ENCODE measurements at places on chromosomes 11 and 22.
A peak's percentile ranks its signal among the peaks of the same experiment; 100 is the strongest.

DNA sequence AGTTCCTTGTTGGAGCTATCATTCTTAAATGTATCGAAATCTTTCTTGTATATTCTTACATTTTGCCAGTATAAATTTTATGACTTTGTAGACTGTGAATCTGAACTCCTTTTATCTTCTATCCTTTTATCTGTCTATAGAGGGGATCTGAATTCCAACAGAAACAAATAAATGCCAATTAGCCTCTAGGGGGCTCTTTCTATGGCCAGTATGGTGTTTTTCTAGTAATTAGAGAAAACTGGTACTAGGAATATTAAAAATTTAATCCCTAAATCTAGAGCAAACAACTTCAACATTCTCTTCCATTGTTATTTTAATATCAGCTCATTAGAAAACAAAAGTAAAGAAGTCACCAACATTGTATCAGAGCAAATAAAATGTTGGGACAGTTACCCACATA, 21.5 kb upstream of the CAT start:
- DNase-seq, result no peak

GRCh38 chr11:122176651-122177050, 60.6 kb upstream of the BLID start:
- no peak for DNase-seq

DNA sequence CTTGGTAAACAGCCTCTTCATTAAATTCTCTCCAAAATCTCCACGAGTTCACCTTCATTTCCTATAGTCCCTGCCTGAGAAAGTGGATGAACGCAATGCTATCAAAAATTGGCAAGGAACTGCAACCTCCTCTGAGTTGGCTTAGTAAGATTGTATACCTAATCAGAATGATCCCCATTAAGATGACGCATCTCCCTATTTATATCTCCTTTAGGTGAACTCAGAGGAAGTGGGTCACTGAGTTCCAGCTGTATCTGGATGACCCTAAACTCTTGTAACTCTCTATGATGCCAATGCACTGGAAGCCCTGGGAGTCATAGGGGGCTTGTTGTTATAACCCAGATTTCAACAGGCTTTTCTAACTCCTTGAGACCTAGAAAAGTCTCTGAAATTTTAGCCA, 48.2 kb downstream of the OR10A6 start:
- DNase-seq, result no peak

DNA sequence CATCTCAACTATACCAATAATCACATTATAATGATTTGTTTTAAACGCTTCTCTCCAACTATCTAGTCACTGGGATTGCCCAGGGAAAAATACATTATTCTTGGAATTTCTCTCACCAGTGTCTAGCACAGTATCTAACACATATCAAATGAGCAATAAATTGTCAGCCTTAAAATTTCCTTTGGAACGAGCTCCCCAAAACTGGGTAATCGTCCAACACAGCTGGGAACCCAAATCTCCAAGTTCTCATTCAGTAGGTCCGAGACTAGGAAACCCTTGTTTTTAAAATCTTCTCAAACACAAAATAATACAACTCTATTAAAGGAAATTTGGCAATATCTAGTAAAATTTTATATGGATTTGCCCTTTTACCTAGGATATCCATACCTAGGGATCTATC, 327.8 kb upstream of the ARHGAP42 start:
- no peak for DNase-seq

- DNase-seq, result no peak
Measured at GRCh38 chr22:47851586-47851985, 1089.1 kb downstream of the TBC1D22A start.

DNA sequence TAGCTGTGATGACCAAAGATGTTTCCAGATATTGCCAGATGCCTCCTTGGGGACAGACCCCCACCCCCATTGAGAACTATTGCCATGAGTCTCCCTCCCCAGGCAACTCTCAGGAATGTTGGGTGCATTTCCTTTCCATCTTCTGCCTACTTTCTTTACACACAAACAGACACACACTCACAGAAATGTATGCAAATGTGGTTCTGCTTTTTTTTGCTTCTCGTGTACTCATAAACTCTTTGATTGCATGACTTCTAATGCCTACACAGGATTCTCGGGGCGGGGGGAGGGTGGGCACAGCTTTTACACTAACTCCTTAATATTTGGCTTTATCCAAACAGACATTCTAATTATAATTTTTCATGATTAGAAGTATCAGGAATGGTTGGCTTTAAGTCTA, 53.3 kb upstream of the SUSD2 start:
- no peak for DNase-seq

DNA sequence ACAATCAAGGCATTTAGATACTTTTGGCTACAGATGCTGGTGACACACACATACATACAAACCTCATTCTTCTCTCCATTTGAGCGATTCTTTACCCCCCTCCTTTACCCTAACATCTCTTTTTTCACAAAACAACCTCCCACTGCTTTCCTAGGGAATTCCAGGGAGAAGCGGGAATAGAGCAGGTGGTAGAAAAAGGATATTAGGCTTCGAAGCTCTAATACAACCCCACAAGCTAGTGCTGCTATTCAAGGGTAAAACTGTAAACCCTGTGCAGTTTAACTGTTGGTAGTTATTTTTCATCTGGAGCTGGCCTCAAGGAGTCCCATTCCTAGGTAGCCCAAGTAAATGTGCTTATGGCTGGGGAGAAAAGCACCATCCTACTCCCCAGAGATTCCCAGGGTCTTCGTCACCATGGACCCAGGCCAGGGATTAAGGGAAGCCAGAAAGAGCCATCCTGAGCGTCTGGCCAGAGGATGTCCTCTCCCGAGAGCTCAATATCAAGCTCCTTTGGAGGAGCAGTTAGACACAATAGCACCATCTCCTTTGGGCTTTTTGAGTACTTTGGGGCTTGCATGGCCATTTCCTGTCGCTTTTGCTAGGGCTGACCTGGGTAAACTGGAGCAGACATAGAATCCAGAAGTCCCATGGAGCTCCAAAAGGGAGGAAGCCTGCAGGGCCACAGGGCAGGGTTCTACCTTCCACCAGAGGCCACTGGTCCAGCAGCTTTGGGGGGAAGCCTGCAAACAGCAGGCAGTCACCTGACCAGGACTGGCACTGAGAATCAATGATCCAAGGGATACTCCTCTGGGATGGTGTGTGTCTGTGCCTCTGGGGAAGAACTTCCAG, 3.1 kb downstream of the MAML2 start:
- DNase-seq, result no peak

DNA sequence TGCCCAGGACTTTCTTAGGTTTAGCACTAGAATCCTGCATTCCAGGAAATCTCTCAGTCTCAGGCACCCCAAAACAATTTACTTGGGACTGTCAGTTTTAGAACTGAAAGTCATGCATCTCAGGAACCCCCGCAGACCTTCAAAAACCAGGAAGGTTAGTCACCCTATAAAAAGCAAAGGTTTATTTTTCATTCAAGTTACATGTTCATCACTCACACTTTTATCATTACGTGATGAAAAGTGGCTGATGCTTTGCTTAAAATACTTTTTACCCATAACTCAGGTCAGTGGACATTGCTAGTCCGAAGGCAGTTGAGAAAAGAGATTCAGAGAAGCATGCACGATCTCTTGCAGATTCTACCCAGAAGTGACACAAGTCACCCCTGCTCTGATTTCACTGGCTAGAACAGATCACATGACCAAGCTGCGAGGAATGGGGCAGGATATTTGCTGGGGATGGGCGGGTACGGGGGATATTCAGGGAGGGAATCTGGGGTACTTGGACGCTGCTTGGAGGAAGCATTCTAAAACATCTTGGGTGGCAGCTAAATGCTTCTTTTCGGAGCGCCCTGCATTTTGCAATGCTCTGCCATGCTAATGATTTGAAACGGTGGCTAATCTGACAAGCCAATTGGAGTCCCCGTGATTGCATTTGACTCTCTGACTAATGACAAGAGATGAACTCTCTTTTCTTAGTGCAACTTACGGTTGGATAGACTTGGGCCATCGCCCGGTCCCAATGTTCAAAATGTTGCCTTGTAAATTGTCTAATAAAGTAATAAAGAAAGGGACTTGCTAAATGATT, 110.2 kb downstream of the MIAT start:
- DNase-seq, result no peak

DNA sequence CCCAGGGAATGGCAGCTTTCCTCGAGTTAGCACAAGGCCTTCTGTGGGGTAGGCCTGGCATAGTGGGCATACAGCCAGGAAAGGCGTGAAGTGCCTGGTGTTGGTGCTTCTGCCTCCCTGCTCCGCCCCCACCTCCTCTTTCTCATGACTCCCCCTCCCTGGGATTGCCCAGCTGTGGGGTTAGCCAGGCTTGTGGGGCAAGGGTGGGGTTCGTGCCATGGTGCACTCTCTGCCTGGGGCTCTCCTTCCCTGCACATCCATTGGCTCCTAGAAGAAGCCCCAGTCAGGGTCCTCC, 236.8 kb upstream of the NCAM1 start:
- no peak for DNase-seq

DNA sequence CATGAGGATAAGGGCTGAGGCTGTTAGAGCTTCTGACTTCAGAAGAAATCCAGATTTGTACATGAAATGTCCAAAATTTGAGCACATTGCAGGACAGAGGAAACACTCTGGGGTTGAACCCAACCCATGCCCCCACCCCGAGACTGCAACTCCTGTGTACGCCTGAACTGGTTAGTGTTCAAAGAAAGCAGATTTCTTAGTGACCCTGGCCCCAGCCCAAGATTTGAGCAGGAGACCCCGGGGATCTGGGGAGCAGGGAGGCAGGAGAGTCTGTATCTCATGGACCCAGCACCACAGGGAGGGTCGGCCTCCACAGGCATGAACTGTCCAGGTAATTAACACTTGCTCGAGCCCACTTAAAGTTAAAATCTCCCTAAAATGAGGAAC, 69.3 kb upstream of the WNT7B start:
- DNase-seq, result no peak

DNA sequence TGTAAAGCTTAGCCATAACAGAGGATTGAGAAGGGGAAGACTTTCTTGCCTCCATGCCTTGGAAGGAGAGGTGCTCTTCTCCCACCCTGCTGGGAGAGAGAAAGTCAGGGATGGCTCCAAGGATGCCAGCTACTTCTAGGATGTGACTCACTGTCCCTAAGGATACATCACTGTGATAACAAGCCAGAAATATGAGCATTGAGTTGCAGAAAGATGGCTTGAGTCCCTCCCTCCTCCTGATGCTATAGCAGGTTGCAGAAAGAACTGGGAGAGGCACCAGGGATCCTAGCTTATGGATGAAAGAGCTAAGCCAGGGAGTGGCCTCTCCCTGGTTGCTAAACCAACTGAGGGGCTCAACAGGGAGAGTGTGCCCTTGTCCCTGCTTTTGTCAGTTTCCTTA, 27.8 kb upstream of the FJX1 start:
- DNase-seq, result no peak

- DNase-seq, result no peak
Measured at GRCh38 chr22:47788461-47788860, 1026.0 kb downstream of the TBC1D22A start.

GRCh38 chr22:19478045-19478900, 720 bp downstream of the UFD1 start:
- DNase-seq, result peak; percentile 28

DNA sequence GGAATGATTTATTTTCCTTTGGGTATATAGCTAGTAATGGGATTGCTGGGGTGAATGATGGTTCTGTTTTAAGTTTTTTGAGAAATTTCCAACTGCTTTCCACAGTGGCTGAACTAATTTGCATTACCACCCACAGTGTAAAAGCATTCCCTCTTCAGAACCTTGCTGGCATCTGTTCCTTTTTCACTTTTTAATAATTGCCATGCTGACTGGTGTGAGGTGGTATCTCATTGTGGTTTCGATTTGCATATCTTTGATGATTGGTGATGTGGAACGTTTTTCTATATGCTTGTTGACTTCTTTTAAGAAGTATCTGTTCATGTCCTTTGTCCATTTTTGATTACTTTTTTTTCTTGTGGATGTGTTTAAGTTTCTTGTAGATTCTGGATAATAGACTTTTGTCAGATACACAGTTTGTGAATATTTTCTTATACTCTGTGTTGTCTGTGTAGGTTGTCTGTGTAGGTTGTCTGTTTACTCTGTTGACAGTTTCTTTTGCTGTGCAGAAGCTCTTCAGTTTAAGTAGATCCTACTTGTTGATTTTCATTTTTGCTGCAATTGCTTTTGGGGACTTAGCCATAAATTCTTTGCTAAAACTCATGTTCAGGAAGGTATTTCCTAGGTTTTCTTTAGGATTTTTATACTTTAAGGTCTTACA, 291.8 kb upstream of the DDI1 start:
- DNase-seq, result no peak

GRCh38 chr11:116278076-116278475, 494.7 kb downstream of the BUD13 start:
- DNase-seq, result no peak

- no peak for DNase-seq
Measured at GRCh38 chr11:100625041-100625440, 62.0 kb upstream of the ARHGAP42 start.

DNA sequence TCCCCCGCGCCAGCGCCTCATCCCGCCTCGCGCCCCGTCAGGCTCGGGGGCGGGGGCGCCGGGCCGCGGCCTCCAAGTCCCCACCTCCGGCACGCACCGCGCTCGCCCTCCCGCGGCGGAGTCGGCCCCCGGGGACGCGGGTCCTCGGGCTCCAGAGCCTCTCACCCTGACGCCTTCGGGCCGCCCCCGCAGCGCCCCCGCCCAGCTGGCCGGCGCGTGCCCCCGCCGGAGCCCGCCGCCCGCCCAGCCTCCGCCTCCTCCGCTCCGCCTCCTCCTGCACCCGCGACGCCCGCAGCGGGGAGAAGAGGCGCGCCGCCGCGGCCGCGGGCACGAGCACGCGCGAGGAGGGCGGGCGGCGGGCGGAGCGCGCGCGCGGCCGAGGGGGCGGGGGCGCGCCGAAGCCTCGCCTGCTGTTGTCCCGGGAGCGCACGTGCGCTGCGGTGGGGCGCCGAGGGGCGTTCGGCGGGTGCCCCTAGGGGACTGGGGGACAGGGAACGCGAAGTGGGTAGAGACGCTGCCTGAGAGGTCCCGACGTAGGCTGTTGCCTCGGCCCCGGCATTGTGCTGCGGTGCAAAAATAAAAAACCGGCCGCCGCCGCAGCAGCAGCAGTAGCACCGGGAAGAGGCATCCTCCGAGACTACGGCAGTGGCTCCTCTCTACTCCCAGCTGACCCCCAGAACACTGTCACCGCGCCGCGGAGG, 87.4 kb upstream of the ARHGAP32 start:
- peak; percentile 73 for DNase-seq
